ENCODE measurements at places on chromosomes 7 and 10.
A peak's percentile ranks its signal among the peaks of the same experiment; 100 is the strongest.

- DNase-seq: no peak
These were observed 20.2 kb upstream of the CYREN start for GRCh38 chr7:135190703-135191102.

DNA sequence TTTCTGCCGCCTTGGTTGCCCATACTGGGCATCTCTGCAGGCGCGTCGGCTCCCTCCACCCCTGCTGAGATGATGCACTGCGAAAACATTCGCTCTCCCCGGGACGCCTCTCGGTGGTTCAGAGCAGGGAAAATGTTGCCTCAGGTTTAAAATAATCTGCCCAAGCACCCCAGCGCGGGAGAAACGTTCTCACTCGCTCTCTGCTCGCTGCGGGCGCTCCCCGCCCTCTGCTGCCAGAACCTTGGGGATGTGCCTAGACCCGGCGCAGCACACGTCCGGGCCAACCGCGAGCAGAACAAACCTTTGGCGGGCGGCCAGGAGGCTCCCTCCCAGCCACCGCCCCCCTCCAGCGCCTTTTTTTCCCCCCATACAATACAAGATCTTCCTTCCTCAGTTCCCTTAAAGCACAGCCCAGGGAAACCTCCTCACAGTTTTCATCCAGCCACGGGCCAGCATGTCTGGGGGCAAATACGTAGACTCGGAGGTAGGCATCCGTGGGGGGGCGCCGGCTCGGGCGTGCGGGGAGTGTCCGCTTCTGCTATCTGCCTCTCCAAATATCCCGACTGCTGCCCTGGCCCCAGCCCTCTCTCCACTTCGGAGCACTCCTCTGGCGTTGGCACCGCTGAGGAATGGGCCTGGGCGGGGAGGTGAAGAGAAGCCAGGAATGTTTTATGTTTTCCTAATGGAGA, at the start of gene CAV1:
Gene CAV1, plus strand, starts transcription at position 428 of the 689 bp plus-strand sequence. Its CDS starts 27 bp downstream, at position 455.
- peak; percentile 46 for DNase-seq

- DNase-seq: no peak
These were observed 61.7 kb upstream of the ZNRF2 start for GRCh38 chr7:30222515-30223215.

DNA sequence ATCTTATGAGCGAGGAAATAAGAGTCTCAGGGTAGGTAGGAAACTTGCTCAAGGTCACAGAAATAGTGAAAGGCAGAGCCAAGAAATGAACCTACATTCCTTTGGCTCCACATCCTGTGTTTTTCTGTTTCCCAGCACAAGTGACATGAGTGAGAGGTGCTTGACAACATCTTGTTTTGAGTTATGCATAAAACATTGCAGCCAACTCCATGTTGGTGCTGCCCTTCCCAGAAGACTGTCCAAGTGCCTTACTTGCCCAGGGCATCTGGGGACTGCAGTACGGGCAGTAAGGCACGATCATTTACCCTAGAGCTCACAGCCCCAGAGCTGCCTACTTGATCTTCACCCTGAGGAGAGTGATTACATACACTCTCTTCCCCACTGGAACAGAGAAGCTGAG, 148.8 kb downstream of the NOC3L start:
- no peak for DNase-seq

DNA sequence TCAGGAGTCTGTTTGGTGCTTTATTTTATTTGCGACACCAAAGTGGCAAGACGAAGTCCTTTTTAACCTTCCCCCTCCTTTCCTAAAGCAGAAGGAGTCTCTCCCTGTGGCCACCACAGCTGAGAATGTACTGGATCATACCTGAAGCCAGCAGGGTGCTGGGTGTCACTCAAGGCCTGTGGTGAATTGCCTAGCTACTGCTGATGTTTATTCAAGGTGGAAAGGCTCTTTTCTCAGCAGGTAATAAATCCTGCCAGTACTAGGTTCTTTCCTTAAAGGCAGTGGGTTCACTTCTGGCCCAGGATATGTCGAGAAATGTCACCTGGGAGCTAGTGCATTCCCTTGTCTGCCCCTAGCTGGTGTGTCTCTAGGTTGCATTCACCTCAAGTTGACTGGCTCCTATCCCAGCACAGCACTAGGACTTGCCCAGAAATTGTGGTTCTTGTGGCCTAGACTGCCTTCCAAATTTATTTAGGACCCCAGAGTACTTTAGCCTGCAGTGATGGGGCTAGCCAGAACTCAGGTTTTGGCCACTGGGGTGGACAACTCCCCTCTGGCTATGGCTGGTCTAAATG, 60.8 kb upstream of the FAM3C start:
- DNase-seq: no peak
